Heart right ventricle (tissue), 16 donors: ENCODE measurements at places on chromosomes 13 and 19. TPM values are rescaled to one million over a fixed set of nuclear protein-coding genes. Genes with fewer than 3 reads are reported as not detected.
A peak's percentile ranks its signal among the peaks of the same experiment; 100 is the strongest.

The FLT3LG gene
- total RNA-seq, result 4.2 TPM

The RFPL4AL1 gene
- total RNA-seq, result not detected

The ANKLE1 gene
- 0.15 TPM for total RNA-seq

The SHANK1 gene
- total RNA-seq, result 1.3 TPM

The HIPK4 gene
- not detected for total RNA-seq

DNA sequence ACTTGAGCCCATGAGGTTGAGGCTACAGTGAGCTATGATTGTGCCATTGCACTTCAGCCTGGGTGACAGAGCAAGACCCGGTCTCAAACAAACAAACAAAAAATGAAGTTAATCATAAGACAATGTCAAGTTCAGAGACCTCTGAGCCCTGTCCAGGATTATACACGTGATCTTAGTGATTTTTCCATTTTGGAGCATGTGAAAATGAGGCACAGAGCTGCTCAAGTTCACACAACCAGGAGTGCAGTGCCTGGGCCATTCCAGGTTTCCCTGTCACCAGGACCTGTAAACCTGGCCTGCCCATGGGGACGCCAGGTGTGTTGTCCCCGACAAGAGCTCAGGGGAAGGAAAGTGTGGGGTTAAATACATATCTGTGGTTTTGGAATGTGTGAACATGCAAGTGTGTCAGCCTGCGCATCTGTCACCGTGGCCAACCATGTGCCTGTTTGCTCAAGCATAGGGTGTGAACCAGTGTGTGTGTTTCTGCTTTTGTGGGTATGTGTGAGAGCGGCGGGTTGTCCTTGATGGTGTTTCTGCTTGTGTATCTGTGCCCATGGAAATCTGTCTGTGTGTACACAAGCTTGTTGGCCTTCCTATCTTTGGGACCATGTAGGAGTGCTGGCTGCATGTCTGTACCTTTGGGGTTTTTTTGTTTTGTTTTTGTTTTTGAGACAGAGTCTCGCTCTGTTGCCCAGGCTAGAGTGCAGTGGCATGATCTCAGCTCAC is 1.5 kb upstream of the FXYD1 start:
- H3K27ac ChIP-seq, result no peak overlapping the region
- no peaks in the 10 kb centered on the region for H3K36me3 ChIP-seq
- H3K4me1 ChIP-seq, result peaks cover 25% of the 10 kb centered on the region
- DNase-seq, result no peak
- no peak overlapping the region for H3K4me3 ChIP-seq

DNA sequence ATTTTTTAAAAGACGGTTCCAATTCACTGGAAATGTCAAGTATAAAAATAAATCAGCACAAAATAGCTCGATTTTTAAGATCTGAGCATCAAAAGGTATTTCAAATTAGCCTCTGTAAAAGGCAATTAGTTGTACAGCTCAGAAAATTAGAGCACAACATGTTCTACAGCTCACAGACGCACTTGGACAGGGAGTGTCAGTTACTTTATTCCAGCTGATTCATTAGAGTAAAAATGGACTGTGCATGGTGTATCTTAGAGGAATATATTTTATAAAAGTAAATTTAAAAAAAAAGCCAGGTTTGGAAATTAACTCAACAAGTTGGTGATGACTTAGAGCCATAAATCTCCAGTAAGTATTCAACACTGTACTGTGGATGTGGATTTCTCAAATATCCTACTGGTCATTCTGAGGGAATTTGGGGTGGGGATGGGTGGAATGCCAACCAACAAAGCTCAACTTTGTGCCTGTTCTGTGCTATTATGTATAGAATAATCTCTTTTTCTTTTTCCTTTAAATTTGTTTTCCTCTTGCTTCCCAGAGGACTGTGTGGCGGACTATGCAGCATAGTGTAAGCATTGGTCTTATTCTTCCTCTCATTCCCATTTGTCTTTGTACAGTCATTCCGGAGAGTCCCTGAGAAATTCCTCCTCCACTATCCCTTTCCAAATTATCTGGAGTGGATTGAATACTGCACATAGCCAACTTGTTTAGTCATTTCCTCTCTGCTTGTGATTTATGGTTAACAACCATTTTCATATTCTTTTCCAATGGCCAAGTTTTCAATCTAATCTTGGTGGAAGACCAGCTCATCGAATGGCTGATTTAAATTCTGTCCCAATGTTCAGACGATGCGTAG is 169.3 kb downstream of the DCT start:
- no peak for DNase-seq
- no peaks in the 10 kb centered on the region for H3K36me3 ChIP-seq
- peaks cover 33% of the 10 kb centered on the region for H3K4me1 ChIP-seq
- no peaks in the 10 kb centered on the region for H3K27me3 ChIP-seq
- H3K27ac ChIP-seq, result peak overlapping the region; percentile 33

DNA sequence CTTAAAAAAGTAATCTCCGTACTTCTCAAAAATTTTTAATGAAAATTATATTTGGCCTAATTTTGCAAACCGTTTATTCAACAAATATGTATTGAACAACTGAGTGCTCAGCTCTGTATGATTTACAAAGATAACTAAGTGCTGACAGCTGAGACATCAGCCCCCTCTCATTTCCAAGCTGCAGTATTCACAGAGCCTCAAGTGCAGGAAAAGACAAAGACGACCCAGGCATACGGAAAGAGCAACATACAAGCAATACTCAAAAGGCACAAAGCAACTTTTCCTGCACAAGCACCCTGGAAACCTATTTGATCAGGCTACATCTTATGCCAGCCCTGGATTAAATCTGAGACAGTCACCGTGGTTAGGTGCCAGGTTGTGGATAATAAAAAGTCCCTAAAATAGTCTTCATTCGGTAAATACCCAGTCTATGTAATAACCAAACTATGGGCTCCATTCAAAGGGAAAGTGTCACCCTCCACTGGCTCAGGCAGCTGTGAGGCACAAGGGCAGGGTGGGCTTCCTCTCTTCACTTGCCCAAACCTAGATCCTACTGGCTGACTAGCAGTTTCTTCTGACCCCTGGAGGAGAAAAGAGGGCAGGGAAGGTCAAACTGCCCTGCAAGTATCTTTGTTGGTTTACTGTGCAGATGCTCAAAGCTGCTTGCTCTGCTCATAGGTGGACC is 65.5 kb downstream of the TBC1D4 start:
- no peaks in the 10 kb centered on the region for H3K36me3 ChIP-seq
- no peak for DNase-seq
- H3K27me3 ChIP-seq, result no peaks in the 10 kb centered on the region
- no peak overlapping the region for H3K4me3 ChIP-seq
- H3K27ac ChIP-seq, result peak overlapping the region; percentile 72

DNA sequence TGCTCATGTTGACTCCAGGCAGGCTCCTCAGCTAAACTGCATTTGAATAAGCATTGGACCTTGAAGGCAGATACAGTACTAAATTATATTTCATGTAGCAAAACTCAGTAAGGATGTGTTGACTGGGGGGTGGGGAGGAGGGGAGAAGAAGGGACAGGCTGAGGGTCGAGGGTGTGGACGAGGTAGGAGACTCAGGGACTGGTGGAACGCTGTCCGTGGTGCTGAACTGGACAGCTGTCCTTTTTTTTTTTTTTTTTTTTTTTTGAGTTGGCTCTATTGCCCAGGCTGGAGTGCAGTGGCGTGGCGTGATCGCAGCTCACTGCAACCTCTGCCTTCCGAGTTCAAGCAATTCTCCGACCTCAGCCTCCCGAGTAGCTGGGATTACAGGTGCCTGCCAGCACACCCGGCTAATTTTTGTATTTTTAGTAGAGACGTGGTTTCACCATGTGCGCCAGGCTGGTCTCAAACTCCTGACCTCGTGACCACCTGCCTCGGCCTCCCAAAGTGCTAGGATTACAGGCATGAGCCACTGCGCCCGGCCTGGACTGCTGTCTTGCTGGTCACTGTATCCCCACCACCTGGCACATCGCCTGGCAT is 33.2 kb upstream of the CASP14 start:
- peaks cover 32% of the 10 kb centered on the region for H3K27me3 ChIP-seq
- no peaks in the 10 kb centered on the region for H3K36me3 ChIP-seq

DNA sequence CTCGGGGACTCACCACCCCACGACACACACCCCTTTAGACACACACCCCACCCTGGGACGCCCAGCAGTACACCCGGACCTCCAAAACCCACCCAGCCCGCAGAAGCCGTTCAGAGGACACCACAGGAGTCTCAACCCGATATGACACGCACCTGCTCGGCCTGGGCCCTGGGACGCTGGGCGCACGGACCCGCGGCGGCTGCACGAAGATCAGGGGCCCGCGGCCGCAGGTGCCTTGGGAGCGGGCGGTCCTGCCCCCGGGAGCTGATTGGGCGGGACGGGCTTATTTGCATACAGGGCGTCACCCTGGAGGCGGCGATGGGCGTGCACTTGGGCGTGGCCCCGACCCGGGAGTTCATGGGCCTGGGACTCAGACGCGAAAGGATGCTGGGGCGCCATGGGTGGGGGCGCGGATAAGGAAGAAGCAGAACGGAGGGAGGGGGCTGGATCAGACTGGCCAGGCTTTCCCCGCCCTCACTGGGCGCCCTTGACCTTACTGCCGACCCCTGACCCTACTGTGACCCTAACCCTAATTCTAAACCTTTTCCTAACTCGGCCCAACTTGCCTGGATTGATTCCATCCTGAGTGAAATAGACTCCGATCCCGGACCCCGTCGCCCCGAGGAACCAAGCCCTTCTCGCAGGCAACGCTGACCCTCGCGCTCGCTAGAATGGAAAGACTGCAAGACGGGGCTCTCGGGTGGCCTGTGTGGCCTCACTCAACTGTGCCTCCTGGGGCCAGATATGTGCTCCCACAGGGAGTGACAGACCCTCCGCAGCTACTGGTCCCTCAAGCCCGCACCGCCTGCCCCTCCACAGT is at the start of gene MEF2B:
MEF2B (minus strand) TSS at position 211 of the 820 bp plus-strand sequence. CDS start 19,528 bp downstream, outside the sequence.
- H3K27me3 ChIP-seq, result no peaks in the 10 kb centered on the region
- no peaks in the 10 kb centered on the region for H3K4me1 ChIP-seq

DNA sequence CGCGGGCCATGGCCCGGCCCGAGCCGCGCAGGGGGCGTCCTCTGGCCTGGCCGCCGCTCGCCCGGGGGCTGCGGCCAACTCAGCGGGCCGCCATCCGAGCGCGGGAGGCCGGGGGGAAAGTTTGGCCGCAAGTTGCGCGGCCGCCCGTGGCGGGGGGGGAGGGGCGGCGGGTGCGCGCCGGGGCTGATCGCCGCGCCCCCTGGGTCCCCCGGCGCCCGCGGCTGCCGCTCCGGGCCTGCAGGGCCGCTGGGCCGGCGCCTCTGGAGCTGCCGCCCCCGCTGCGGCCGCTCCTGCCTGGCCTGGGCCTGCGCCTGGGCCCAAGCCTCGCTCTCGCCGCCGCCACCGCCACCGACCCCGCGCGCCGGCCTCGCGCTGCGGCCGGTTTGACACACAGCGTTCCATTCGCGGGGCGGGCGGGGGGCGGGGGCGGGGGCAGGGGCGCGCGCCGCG is at the start of gene NR2F6:
NR2F6 (minus strand) TSS at position 385 of the 450 bp plus-strand sequence. CDS start 699 bp downstream, outside the sequence.
- DNase-seq, result no peak
- peak within 1 kb of the TSS; percentile 92 for H3K4me3 ChIP-seq
- H3K27me3 ChIP-seq, result no peaks in the 10 kb centered on the region
- peaks cover 32% of the 10 kb centered on the region for H3K4me1 ChIP-seq
- no peaks in the 10 kb centered on the region for H3K36me3 ChIP-seq

DNA sequence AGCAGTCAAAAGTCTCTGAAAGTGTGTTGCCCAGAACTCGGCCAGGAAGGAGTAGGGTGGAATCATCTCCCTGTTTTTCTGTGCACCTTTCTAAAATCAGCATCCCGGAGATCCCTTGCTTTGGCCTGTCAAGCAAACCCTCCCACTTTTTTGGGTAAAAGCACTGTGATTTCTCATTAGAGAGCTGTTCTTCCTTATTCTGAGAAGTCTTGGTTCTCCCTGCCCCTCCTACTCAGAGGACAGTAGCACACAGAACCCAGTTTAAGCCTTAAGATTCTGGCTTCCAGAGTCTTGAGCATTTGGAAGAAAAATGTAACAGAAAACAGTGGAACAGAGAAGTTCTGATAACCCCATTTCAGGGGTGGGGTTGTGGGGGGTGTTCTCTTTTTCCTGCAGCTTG is 52.6 kb upstream of the KATNAL1 start:
- no peak for DNase-seq
- H3K27ac ChIP-seq, result no peak overlapping the region

GRCh38 chr19:583968-584239 is 5.8 kb upstream of the HCN2 start:
- H3K4me3 ChIP-seq, result no peak overlapping the region
- peak overlapping the region; percentile 45 for H3K27ac ChIP-seq
- H3K4me1 ChIP-seq, result peaks cover 6% of the 10 kb centered on the region
- no peak for DNase-seq
- H3K36me3 ChIP-seq, result peaks cover 5% of the 10 kb centered on the region

DNA sequence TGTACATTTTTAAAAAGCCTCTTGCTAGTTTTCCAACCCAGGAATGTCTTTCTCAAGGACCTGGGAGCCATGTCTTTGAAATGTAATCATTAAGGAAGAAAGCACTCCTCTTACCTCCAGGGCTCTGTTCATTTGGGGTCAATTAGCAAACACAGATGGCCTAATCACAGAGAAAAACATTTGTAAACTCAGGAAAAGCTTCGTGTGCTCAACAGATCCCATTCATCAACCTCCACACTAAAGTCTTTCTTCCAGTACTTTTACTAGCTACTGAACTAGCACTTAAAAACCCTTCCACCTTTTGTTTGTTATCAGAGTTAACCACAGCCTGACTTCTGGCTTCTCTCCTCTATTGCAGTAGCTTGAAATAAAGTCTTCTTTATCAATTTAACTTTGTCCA is 441.4 kb downstream of the PCDH20 start:
- H3K36me3 ChIP-seq, result no peaks in the 10 kb centered on the region
- no peaks in the 10 kb centered on the region for H3K4me1 ChIP-seq
- DNase-seq, result no peak
- no peaks in the 10 kb centered on the region for H3K27me3 ChIP-seq
- no peak overlapping the region for H3K27ac ChIP-seq

DNA sequence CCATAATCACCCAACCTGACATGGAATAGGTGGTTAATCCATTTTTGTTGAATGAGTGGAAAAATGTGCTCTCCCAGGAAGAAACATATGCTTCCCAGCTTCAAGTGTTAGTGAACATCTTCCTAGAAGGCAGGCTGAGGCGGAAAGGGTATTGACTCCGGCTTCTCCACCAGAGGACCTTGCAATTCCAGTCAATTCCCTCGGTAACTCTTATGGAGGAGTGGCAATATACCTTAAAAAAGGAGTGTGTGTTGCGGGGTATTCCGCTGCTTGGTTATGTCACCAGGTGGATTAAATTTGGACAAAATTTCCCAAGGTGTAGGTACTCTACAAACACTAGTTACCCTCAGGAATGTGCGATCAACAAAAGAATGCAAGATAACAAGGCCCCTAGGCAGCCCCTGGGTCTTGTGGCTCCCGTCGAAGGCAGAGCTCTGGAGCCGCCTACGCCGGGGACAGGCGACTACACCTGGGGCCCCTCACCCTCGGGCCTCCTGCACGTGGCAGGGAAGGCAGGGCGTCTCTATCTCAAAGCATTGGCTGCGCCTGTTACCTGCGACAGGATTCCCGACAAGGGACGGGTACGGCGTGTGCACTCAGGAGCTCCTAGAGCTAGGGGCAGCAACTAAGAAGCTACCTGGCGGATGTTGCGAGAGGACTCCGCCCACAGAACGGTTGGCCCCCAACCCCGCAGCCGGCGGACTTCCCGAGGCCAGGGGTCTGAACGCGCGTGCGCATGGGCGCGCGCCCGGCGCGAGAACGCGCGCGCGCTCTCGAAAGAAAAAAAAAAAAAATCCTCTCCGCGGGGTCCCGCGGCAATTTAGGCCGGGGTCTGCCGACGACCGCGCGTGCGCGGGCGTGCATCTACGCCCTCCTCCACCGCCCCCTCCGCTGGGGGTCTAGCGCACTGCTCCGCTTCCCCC is at the start of gene WDR87:
WDR87 (minus strand) TSS at position 649 of the 923 bp plus-strand sequence. CDS start 8,355 bp downstream, outside the sequence.
- peak; percentile 33 for DNase-seq
- H3K4me1 ChIP-seq, result peaks cover 20% of the 10 kb centered on the region
- peak within 1 kb of the TSS; percentile 93 for H3K4me3 ChIP-seq
